ENCODE measurements at places on chromosomes 12 and 14.
A peak's percentile ranks its signal among the peaks of the same experiment; 100 is the strongest.

- no peak for DNase-seq
These were observed 161.8 kb downstream of the ANO4 start for GRCh38 chr12:100956311-100956852.

DNA sequence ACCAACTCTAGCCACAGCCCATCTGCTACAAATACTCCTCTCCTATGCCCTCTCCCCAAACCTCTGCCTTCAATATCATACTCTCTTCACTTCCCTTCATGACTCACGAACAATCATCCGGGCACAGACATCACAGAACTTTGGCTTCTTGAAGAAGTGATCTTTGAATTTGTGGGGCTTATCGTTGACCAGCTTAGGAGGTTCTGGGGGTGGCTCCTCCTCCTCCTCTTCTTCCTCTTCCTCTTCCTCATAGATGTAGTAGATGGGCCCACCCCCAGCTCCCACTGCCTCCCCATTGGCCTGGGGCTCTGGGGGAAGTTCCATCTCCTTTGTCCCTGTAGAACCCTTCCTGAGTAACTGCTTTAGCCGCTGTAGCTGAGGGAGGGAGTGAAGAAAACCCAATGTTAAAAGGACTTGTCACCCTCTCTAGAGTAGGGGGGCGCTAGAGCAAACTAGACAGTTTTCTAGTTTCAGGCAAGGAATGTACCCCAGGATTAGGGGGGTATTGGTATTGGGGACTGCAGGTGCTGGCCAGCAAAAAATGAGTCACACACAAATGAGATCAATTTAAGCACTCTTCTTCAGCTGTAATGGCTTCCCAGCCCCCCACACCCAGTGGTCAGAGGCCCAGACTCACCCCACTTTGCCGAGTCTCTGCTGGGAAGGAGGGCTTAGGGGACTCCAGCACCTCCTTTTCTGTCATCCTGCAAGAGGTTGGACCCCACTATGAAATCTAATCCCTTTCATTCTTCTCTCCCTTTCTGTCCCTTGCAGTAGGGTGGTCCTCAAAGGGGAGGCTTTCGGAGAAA is 1.8 kb downstream of the STAC3 start:
- no peak for DNase-seq

GRCh38 chr14:72369106-72369505 is 436.9 kb downstream of the RGS6 start:
- no peak for DNase-seq

GRCh38 chr12:102478405-102479098 is 1.8 kb downstream of the IGF1 start:
- no peak for DNase-seq

DNA sequence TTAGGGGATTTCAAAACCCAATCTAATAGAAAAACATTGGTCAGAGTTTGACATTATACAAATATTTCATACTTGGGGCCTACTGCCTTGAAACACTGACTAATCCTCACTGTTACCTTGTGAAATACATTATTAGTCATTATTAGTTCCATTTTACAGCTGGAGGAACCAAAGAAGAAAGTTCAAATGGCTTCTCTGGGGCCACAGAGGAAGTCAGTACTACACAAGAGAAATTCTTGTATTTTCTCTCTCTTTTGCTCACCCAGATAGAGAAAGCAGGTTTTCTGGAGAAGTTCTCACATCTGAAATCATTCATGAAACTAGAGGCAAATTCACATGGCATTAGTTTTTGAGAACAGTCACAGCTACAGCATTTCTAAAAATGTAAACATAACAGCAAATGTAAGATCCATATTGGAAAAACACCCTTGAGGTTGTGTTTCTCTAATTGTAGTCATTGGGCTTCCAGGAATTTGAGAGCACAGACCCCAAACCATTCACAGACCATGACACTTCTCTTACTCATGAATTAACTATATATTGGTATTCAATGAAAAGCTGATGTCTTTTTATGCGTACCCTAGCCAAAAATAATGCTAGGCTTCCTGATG is 83.0 kb downstream of the LLPH start:
- DNase-seq, result peak; percentile 46

GRCh38 chr12:114760151-114760877 is 76.3 kb upstream of the TBX3 start:
- no peak for DNase-seq

DNA sequence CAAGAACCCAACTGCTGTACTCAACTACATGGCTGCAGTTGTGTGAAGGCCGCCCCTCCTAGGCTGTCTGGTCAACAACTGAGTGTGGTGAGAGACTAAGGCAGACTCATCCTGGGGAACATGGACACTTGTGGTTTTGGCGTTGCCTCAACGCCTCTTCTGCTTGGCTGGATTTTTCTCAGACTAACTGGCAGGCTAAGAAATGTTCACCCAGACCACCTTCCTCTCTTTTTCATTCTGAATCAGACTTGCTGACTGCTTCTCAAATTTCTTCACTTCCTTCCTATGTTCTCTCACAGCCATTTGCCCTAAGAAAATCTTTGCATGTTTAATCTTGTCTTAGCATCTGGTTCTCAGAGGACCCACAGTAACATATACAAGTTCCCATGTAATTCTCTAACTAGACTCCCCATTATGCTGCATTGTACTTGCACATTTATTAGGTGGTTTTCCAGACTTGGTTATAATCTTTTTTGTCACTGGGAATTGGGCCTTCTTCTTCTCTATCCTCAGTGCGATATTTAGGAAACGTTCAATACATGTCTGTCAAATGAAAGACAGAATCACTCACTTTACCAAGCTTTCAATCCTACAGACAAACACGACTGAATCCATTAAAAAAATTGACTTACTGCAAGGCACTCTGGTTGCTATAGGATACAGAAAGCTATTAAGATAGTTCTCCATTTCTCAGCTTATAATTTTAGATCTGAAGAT is 327.6 kb downstream of the CCER1 start:
- DNase-seq, result no peak

DNA sequence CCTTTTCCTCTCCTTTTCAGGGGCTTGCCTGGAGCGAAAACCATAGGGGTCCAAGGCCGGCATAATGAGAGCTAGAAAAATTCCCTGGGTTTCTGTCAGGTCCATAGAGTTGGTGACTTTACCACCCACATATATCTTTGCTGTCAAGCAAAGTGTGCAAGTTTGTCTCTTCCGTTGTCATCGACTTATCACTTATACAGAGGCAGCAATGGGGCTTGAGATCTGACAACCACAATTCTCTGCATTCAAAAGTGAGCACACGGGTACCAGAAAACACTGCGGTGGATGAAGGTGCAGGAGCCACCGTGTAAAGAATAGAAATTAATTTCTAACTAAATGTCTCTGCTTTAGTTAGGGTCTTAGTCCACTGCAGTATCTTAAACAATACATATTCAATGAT is 162.3 kb downstream of the DAD1 start:
- no peak for DNase-seq

DNA sequence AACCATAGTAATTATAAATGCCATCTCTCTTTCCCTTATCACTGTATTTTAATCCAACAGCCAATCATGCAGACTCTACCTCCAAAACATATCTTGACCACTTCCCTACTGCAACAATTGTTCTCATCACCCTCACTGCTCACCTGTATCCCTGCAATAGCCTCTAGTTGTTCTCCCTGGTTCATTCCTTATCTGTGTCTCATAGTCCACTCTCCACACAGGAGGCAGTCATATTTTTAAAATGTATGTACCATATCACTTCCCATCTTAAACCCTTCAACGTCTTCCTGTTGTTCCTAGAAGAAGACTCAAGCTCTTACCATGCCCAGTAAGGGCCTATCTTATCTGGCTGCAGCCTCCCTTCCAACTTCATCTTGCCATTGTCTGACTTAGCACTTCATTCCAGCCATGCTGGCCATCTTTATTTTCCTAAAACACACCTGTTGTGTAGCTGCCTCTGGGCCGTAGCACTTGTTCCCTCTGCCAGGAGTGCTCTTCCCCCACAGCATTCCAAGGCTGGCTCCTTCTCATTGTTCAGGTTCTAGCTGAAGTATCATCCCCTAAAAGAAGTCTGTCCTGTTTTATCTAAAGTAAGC is 27.8 kb upstream of the BHLHE41 start:
- DNase-seq, result no peak

DNA sequence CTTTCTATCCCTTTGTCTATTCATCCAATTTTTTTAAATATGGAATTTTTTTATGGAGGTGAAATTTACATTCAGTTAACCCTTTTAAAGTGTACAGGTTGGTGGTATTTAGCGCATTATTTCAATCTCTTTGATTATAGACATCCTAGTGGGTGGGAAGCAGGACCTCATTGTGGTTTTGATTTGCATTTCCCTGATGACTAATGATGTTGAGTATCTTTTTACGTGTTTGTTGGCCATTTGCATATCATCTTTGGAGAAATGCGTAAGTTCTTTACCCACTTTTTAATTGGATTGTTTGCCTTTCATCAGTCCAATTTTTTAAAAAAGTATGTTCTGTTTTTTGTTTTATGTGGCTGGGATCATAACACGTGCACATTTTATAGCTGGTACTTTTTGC is 20.8 kb downstream of the PAPLN start:
- no peak for DNase-seq

GRCh38 chr12:108173892-108174291 is 44.8 kb downstream of the WSCD2 start:
- no peak for DNase-seq

- DNase-seq, result no peak
These were observed 34.6 kb downstream of the PTPRO start for GRCh38 chr12:15356951-15357364.

- DNase-seq, result peak; percentile 50
These were observed 5.2 kb downstream of the FOXA1 start for GRCh38 chr14:37589715-37590427.

GRCh38 chr14:95472819-95473251 is 43.6 kb downstream of the SYNE3 start:
- DNase-seq, result no peak

GRCh38 chr12:43118234-43118633 is 433.8 kb downstream of the ADAMTS20 start:
- no peak for DNase-seq

DNA sequence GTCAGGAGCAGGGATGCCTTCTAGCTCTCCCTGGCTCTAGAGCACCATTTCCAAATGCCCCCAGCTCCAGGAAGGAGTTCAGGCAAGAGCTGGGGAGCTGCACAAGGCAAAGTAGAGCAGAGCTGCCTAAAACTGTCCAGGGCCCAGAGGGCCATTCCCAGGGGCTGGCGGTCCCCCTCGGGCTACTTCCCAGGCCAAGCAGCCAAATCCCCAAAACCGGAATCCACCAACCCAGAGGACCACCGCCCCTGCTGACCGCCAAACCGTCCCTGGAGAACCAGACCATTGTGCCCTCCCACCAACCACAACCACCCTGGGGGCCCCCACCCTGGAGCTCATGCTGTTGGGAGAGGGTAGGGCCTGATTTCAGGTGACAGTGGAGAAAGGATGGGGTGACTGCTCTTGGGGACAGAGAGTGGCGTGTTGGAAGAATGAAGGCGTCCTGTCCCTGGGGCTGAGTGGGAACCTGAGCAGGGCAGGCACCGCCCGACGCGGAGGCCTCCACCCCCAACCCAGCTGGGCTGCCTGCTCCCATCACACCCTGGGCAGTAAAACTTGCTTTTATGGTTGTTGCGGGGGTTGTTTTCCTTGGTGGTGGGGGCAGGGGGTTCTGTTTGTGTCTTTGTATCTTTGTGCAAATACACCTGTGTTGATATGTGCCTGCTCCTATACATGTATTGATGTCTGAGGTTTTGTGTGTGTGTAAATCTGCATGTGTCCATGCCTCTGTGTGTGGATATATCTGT is 24.0 kb upstream of the KRT78 start:
- no peak for DNase-seq

- DNase-seq, result no peak
These were observed 233.5 kb downstream of the SLC2A13 start for GRCh38 chr12:39872425-39872824.

GRCh38 chr12:124299628-124300388 is 4.9 kb downstream of the RFLNA start:
- peak; percentile 71 for DNase-seq

- DNase-seq, result no peak
These were observed 21.2 kb downstream of the APPL2 start for GRCh38 chr12:105214670-105215375.

DNA sequence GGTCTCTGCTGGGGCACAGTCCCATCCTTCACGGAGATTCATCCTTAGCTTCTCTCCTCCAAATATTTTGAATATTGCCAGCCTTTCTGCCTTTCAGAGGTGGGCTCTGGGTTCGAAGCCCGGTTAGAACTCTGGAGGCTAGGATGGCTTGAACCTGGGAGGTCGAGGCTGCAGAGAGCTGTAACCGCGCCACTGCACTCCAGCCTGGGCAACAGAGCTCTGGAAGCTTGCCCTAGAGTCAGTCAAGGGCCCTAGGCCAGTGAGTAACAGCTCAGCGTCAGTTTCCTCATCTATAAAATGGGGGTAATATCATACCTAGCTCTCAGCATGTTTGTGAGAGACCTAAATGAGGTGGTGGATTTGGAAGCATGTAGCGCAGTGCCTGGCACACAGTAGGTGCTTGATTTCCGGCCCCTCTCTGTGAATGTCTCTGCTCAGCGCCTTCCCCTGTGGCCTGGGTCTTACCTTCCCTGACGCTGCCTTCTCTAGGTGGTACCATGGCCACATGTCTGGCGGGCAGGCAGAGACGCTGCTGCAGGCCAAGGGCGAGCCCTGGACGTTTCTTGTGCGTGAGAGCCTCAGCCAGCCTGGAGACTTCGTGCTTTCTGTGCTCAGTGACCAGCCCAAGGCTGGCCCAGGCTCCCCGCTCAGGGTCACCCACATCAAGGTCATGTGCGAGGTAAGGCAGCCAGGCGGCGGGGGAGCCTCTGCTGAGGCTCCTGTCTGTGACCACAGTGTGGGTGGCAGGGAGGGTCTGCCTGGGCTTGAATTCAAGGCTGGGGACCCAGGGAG is 3.4 kb downstream of the PTPN6 start:
- DNase-seq, result no peak

DNA sequence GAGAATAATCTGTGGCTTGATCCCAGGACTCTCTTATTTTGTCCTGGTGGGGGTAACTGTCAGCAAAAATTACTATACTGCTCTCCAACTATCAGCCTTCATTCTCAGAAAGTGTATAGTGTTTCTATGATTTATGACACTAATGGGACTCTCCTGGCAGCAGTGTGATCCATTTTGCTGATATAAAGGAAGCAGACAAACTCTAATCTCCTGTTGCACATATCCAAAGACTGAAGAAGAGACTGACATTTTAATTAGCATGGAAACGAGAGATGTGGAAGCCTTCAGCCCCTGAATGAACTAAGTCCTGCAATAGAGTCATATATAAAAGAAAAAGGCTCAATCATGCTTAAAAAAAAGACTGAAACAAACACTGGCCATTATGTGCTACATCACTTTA is 127.8 kb upstream of the SSTR1 start:
- DNase-seq, result no peak

- no peak for DNase-seq
These were observed 208.4 kb downstream of the C12orf75 start for GRCh38 chr12:105538880-105539279.

GRCh38 chr12:27284751-27285150 is 40.7 kb downstream of the STK38L start:
- DNase-seq, result no peak

DNA sequence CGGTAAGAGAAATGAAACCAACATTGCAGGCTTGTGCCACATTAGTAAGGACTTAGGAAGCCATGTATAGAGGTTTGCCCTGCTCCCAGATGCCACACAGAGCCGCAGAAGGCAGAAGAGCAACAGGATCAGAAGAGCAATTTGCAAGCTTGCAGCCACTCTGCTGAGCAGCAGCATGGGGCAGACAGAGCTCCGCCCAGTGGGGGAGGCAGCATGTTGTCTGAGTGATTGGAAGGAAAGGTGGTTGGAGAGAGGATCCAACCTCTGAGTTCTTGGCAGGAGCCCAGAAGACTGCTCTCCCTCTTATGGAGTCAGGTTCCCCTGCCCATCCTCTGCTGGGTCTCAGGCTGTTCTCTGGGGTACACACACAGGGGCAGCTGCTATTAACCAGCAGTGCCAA is 2.3 kb upstream of the KRT6A start:
- DNase-seq, result no peak

GRCh38 chr12:57236925-57237595 is 7.5 kb downstream of the SHMT2 start:
- peak; percentile 89 for DNase-seq

Data from osteoblast (primary cell).